Glomerular endothelial cell (primary cell): ENCODE measurements at places on chromosomes 7 and 10.

DNA sequence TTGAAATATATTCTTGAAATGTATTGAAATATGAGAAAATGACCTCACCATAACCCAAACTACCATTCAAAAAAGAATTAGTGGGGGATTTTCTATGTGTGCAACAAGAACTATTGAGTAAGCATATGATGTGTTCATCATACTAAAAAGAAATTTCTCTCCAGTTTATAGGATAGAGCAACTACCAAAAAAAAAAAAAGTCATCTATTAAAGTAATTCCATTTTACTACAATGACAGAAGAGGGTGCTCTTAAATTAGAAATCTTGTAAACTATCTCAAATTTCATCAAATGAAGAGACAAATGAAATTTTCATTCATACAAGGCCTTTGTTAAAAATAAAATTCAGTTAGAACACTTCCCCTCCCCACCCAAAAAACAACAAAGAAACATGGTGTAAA, 195.4 kb upstream of the PLXDC2 start:
- DNase-seq: no peak

- DNase-seq: peak; percentile 25
Observed at GRCh38 chr7:90262438-90262837, 17.5 kb downstream of the CFAP69 start.

DNA sequence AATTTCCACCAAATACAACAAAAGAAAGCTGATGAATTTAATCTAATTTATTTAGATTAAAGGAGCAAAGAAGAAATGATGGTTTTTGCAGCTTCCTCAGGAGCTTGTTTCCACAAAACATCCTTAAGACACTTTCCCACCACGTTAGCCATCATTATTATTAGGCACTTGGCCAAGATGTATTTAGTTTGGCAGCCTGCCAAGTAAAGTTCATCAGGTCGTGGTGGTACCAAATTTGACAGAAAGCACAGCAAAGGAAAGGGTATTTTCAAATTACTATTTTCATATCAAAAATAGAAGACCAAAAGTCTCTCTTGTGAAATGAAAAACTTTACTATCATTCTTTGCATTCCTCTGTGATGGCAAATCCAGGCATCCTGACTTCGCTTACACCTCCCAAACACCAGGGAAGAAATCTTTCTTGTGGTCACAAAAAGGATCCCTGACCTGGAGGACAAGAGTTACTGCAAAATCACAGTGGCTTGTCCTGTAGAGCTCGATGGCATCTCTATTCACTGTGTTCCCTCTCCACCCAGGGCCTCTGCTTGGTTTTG, 123.1 kb upstream of the INHBA start:
- no peak for DNase-seq

DNA sequence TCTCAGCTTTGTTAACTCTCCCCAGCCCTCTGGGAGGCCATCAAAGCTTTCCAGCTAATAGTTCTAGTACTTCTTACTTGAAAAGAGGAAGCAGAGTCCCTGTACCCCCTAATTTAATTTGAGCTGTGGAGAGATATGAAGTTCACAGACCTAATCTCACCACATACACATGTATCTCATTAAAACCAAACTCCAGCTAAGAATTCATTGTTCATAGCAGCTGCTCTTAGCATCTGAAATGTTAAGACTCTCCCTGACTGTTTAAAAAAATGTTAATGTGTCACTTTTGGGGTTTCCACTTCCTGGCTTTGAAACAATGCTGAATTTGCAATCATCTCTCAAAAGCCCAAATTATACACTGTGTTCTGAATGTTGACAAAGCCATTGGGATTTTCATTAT, 16.2 kb upstream of the MRC1 start:
- no peak for DNase-seq

DNA sequence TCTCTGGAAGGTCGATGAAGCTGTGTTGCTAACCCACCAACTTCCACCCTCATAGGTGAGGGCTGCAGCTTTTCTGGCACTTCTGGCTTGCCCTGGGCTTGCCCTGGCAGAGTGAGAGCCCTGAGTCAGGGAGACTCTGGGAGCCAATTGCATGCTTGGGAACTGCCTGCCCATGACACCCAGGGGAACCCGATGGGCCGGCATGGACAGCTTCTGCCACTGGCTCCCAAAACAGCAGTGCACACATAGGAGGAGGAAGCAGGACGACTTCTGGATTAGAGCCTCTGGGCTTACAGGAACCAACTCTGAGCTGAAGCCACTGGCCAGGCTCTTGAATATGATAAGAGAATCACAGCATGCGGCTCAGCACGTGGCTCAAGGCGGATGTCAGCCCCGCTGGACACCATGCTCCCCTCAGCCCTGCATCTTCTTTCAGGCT, 135.2 kb upstream of the UNC5B start:
- DNase-seq: no peak

DNA sequence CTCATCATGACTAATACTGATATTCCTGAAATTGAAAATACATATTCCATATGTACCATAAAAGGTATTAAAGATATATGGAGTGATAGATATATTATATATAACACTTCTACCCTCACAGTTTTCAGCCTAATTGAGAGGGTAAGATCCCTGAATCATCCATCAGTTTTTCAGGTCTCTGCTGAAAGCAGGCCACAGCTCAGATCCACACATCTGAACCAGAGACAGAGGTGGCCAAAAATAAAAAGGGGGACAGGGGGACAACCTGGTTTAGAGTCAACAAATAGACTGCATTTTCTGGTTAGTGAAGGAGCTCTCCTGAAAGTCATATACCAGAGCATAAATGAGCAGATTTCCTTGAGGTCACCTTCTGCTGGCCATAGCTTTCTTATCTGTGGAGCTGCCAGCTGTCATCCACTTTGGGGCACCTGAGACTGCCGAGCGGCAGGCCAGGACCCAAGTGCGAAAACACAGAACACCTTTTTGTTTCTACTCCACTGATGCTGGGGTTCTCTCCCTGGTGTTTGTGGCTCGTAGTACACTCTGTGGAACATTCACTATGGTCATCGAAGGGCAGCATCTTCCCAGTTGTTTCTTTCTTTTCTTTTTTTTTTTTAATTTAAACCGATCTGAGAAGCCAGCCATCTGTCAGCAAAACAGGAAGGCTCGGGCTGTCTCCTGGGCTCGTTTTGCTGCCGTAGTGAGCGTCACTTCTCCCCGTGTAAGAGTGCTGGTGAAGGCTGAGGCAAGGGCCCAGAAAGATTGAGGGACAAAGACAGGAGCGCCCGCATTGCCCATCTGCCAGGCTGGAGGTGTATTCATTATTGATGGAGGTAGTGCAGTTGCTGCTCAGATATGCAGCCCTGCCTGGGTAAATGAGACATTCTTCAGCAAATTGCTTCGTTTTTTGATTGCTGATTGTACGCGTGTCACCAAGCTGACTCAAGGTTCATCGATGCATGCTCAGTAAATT, 13.5 kb downstream of the IKZF1 start:
- no peak for DNase-seq

DNA sequence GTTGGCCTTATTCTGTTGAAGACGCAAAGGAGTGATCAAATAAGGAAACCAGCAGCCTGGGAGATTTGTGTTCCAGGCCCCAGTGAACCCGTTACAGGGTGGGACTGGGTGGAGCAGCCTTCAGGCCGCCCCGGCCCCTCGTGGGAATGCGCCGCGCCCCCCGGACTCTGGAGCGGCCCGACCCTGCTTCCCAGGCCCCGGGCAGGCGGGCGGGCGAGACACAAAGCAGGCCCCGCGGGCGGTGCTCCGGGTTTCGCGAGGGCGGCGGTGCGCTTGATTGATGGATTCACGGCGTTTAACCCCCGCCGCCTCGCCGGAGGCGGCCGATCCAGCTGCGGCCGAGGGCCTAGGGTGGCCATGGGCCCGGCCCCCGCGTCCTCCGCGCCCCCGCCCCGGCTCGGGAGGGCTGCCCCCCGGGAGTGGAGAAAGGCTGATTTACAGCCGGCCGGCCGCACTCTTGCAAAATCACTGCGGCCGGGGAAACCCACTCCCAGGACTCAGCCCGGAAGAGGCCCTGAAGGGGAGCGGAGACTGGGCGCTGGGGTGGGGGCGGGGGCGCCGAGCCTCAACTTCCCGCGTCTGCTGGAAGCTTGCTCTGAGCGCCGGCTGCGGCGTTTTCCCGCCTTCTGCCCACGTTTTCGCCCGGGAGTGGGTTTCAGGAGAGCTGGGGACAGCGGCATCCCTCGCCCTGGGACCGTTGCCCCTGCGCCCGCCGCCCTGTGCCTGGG, 299.6 kb upstream of the NFE2L3 start:
- DNase-seq: no peak

DNA sequence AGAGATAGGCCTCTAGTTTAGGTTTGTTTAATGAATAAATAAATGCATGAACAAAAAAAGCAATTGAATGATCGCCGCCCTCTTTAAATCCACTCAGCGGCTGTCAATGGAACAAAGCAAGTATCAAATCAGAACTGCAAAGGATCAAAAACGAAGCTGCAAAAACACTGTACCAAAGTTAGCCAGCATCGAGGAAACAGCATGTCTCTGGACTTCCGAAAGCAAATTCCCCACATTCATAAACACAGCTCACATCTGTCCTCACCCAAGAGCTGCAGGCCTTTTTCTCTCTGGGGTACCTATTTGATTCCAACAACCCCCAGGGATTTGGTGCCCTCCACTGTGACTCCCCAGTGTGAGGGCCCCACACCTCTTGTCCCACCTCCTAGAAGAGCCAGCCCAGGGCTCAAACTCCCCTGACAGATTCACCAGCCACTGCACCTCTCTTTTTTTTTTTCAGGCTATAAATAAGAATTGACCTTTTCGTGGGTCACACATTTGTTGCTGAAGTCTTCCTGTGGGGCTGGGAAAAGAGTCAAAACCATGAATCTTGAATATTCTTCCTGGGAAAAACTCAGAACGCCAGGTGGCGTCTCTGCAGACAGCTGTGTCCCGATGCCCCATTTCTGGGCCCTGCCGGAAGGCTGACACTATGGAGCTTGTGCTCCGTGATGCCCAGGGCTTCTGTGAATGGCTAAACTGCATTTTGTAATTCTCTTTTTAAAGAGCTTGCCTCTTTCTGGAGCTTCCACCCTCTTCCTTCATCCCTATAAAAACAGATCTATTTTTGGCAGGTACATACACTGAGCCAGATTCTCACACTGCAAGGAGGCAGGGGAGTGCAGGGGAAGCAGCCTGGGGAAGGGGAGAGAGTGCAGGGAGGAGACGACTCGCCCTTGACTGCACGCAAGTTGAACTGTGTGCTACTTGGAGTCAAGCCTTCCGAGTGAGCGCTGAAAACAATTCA, 51.7 kb downstream of the HSPA12A start:
- DNase-seq: no peak

GRCh38 chr7:142703655-142704305, 45.5 kb upstream of the PRSS1 start:
- DNase-seq: no peak

DNA sequence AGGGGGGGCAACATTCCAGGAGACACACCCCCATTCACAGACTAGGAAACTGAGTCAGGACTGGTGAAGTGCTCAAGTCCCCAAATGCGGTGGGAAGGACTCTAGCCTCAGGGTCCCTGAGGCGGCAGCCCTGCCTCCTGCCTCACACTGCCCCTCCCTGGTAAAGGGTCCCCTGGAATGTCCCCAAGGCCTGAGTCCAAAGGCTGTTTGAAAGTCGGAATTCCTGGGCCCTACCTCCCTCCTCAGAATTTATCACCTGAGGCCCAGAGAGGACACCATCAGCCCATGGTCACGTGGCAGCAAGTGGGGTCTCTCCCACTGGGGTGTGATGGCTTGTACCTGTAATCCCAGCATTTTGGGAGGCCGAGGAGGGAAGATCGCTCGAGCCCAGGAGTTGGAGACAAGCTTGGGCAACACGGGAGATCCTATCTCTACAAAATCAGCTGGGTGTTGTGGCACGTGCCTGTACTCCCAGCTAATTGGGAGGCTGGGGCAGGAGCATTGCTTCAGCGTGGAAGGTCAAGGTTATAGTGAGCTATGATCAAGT, 110.3 kb upstream of the TNRC18 start:
- DNase-seq: no peak

- DNase-seq: no peak
Observed at GRCh38 chr7:45343746-45344145, 186.2 kb downstream of the RAMP3 start.

DNA sequence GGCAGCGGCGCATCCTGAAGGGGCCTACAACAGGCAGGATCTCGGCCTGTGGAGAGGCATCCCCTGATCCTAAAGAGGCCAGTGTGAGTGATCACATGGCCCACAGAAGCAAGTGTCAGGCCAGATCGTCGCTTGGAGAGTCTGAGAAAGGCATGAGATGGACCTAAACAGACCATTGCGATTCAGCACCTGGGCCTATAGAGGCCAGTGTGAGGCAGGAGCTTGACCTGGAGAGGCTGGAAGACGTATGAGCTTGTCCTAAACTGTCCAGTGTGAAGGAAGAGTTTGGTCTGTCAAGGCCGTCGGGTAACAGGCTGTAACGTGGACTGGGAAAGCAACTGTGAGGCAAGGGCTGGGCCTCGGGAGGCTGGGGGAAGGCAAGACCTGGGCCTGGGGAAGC, 172.6 kb downstream of the TPST1 start:
- no peak for DNase-seq

GRCh38 chr10:101373063-101373462, 19.1 kb downstream of the BTRC start:
- no peak for DNase-seq

DNA sequence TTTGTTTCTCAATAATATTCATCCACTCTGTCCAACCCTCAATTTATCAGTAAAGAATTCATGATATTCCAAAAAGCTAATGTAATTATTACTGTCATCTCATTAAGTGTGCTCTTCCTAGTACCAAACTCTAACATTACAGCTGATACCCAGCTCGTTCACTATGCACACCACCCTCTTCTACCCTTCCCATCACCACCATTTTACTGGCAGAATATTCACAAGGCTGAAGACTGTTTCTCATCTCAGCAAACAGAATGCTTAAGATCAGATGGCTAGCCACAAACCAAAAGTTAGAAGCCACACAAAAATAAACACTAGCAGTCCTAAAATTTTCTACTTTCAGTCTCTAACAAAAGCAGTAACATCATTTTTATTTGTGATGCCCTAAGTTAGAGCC, 121.5 kb downstream of the SRPK2 start:
- DNase-seq: no peak

DNA sequence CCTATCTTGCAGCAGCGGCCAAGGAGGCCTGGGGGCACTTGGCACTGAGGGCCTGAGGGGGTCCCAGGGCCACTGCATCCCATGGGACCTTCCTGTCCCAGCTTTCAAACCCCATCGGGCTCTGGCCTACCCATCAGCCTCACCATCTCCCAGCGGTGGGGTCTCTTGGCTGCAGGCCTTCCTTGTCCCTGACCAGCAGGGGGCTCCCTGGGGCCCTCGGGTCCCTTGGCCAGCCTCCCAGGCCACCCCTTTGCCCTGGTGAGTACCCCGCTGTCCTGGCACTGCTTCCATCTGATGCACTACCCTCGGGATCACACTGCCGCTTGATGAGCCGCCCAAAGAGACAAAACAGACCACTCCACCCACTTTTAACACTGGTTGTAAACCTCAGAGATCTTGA, 43.5 kb downstream of the YKT6 start:
- no peak for DNase-seq

DNA sequence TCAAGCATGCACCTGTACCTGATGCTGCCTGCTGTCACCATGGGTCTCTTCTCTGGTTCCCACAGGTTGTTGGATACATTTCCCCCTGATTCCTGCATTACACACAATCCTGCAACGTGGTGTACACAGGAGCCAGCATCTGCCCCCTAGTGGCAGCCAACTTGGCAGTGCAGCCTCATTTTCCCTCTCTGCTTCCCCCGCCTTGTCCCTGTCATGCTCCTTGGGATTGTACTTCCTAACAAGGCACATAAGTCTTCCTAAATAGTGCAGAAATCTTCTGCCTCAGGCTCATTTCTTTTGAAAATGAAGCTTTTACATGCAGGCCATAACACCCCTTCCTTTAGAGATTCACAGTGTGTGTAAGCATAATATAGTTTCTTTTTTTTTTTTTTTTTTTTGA, 387.5 kb downstream of the CCSER2 start:
- no peak for DNase-seq

GRCh38 chr10:68957654-68958053, 1.7 kb downstream of the DDX21 start:
- no peak for DNase-seq
